ENCODE measurements at places on chromosomes 6 and 20.
A peak's percentile ranks its signal among the peaks of the same experiment; 100 is the strongest.

DNA sequence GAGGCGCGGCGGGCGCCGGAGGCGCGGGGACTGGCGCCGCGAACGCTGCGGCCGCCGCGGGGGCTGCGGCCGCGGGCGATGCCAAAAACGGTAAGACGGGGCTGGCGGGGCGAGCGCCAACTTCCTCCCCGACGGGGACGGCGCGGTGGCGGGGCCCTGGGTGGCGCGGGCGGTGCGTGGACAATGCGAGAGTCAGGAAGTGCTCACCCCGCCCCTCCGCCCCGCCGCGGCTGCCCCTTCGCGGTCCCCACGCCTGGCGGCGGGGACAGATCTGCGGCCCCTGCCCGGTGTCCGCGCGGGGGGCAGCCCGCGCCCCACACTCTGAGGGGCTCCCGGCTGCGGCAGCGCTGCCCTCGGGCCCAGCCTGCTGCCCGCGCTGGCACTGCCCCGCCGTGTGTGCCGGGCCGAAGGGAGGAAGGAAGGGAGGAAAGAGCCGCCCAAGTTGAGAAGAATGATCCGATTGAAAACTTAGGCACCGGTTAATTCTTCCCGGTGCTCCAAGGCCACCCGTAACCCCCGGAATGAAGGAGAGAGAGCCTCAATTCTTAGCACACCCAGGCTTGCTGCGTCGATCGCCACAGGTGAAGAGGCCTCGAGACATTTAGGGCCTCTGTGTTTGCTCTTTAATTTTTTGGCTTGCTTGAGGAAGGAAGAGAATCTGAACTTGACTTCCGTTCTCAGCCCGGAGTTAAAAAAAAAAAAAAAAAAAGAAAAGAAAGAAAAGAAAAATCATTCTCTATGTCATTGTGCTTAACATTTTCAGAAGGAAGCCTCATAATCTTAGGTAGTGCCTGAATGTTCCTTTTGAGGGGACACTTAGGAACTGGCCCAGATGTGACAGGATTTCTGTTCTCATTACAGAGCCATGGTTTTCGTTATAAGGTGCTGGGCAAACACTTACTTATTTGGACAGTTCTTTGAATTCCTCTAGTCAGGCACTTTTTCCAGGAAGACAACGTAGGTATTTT is 982 bp downstream of the HECA start:
- peak; percentile 63 for DNase-seq

- DNase-seq, result no peak
These were observed 58.0 kb downstream of the GNAS start for GRCh38 chr20:58910473-58910872.

DNA sequence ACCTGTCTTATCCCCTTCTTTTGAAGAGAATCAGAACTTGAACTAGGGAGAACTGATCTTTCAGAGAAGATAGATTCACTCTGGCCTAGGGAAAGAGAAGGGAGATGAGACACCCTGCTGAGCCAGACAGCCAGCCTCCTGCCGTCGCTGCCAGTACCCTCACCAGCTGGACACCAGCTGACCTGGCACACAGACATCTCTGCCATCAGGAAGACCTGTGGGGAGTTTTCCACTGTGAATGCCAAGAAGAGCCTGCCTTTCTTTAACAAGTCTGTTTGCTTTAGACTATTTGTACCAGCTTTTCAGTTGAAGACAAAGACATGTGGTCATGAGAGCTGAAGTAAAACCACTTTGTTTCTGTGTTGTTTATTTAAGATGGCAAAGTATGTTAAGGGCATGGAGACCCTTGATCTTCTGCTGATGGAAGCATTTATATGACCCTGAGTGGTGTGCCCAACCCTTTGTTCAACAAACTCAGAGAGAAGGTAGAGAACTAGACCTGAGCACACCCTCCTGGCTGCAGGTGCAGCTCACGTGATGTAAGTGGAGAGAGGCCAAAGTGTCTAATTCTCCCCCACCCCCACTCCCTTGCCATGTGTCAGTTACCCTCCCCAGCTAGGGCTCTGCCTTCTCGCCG is 82.3 kb upstream of the SLC24A3 start:
- no peak for DNase-seq

GRCh38 chr6:11917951-11918738 is 94.0 kb upstream of the HIVEP1 start:
- DNase-seq, result no peak

GRCh38 chr20:44050327-44050726 is 135.7 kb downstream of the TOX2 start:
- DNase-seq, result no peak

- no peak for DNase-seq
These were observed 154.9 kb upstream of the BMP2 start for GRCh38 chr20:6612606-6612923.

DNA sequence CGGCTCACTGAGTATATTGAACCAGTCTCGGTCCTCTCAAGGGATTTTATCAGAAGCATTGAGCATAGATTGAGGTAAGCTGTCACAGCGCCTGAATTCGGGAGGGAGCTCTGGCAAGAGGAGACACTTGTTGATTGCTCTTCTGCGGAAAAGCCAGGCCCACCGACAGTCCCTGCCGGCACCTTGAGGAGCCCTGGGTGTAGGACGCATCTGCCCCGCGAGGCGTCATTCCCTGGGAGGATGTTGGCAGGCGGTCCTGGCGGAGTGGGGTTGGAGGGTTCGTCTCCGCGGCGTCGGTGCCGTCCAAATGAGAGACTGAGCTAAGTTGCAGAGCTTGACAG is 843 bp downstream of the FBXO9 start:
- peak; percentile 67 for DNase-seq

DNA sequence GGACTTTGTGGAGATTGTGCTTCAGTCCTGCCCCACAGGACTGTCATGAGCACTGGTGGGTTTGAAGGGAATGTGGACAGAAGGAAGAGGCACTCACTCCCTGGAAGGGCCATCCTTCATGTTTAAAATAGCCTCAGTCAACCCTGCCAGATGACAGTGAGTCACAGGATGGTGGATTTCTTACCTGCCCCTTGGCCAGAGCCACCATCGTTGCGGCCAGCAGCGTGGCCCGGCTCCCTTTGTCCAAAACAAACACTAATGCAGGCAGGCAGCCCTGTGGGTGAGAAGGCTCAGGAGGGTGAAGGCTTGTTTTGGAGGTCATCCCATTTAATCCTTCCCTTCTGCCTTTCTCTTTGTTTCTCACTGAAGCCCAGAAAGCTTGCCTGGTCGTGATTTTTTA is 422.7 kb downstream of the CD83 start:
- DNase-seq, result no peak

DNA sequence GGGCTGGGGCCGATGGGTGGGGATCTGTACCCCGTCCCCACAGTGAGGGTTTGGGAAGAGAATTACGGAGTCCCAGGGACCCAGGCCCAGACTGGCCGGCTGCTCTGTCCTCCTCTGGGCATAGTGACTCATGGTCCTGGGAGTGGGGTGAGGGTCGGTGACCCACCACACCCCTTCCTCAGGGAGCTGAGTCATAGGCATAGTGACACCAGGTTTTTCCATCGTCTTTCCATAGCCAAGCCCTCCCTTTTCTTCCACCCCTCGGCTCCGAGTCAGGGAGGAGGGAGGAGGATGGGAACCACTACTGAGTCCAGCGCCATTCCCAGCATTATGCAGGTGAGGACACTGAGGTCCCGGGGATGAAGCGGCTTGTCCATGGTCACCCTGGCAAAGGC is 8.9 kb downstream of the CYP21A2 start:
- DNase-seq, result no peak

GRCh38 chr6:154086510-154086909 is 47.5 kb downstream of the OPRM1 start:
- no peak for DNase-seq

DNA sequence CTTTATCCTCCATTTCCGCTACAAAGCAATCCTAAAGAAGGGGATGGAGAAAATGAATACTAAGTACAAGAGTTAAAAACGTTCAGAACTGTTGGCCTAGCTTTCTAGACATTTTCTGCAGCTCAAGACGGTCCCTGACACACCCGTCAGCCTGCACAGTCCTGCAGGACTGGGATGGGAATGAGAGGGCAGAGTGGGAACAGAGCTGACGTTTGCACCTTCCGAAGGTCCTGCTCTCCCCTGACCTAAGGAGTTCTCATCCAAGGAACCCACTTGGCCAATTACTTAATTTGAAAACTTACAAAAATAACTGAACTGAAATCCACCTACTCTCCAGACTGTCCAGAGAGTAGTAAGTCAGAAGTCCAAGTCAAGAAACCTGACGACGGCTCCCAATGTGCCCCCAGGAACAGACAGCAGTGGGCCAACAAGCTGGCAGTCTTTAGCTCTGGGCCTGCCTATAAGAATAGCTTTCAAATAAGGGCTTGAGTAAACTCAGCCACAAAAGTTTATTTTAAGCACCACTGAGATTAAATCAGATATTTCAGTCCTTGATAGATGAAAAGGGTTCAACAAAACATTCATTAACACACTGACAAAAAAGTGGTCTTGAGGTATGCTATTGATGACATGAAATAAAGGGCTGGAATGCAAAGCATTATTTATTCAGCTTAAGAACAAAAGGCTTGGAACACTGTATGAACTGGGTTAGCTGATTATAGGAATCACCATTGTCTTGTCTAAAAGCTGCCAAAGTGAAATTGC is 76.8 kb downstream of the CNKSR3 start:
- DNase-seq, result no peak

- no peak for DNase-seq
These were observed 255.0 kb downstream of the HACE1 start for GRCh38 chr6:104604685-104605084.

DNA sequence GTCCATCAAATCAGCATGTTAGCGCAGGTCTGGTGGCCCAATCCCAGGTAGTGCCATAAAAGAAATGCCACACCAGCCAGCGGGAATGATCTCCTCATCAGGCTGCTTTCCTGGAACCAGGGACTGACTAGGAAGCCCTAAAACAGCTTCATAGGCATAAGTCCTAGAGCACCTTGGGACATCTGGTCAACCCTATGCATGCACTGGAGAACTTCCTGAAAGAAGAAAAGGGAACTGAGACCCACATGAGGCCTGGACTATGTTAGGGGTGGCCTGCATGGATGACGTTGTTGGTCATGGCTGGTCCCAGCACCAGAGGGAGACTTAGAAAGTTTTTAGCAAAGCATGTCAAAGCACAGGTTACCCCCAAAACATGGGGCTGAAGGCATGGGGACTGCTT is 7.6 kb upstream of the KCNK16 start:
- DNase-seq, result no peak

DNA sequence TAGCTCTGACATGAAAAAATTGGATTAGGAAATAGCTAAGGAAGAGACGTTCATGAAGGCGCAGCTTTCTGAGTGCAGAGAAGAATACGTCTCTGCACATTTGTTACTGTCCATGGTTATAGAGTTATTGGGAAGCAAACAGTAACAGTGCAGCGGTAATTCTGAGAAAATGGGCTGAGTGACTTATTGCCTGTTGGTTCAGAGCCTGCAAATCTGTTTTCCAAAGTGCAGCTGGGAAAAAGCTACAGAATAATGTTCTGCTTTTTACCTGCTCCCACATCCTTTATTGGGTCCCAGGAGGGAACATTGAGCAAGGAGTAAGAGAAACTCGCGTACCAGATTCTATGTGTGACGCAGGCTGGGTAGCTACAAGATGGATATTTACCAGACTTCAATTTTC is 160.2 kb downstream of the BTBD3 start:
- DNase-seq, result no peak

GRCh38 chr6:82013561-82014530 is 233.7 kb downstream of the IBTK start:
- DNase-seq, result no peak

- no peak for DNase-seq
These were observed 100.5 kb downstream of the TBX18 start for GRCh38 chr6:84663866-84664265.

DNA sequence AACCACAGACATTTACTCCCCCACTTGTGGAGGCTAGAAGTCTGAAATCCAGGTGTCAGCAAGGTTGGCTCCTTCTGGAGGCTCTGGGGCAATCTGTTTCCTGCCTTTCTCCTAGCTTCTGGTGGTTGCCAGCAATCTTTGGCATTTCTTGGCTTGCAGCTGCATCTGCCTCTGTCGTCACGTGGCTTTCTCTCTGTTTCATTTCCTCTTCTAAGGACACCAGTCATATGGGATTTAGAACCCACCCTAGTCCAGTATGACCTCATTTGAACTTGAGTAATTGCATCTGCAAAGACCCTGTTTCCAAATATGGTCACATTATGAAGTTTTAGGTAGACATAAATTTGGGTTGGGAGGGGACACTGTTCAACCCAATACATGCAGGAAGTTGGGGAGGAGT is 56.2 kb upstream of the EPB41L1 start:
- no peak for DNase-seq

DNA sequence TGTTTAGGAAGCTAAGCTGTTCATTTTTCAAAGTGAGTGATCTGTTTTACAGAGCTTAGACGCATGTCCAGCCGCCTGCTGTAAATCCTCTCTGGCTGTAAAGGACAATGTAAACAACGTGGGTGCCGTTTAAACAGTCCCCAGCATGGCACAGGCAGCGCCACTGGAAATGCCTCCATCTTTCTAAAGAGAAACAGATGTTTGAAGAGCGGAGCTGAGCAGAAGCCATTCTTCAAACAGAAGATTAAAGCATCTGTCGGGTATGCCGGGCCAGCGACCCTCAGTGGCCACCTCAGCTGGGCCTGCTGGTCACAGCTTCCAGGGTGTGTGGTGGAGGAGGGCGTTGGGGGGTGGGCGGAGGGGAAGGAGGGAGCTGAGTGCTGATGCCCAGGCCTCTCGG is 138.6 kb downstream of the ERMARD start:
- no peak for DNase-seq

GRCh38 chr6:95690328-95690727 is 113.0 kb downstream of the MANEA start:
- DNase-seq, result no peak

GRCh38 chr6:157143171-157143889 is 180.0 kb downstream of the TMEM242 start:
- DNase-seq, result no peak

- DNase-seq, result peak; percentile 67
These were observed 185.6 kb downstream of the TSHZ2 start for GRCh38 chr20:53157443-53158408.

DNA sequence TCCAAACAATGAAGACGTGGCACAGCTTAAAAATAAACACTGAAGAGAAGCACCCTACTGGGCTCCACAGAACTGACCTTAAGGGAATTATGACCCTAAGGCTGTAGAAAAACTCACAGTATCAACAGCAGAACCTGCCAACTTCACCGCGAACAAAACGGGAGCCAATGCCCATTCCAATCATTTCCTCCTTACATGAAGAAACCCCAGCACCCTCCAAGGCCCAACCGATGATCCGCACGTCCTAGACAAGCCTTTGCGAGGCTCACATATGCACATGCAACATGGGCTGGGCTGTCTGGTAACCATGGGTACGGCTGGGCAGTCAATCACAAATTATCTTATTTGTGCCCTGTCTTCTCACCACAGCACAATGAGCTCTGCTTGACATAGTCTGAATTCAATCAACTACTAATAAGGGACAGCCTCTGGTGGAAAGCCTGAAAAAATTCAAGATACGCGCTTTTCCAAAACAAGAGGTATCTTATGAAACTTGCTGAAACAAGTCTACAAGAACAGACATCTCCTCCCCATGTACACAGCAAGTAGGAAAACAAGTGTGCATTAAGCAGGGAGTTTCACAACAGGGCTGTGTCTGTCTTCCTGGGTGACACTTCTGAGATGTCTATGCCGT is 1.7 kb downstream of the DIDO1 start:
- DNase-seq, result no peak

GRCh38 chr6:120392941-120393340 is 941.3 kb downstream of the TBC1D32 start:
- no peak for DNase-seq

GRCh38 chr6:162467679-162468078 is 259.9 kb downstream of the PRKN start:
- no peak for DNase-seq

Data from ecto neural progenitor cell (in vitro differentiated cells).